ENCODE measurements at places on chromosomes 7 and 10.
A peak's percentile ranks its signal among the peaks of the same experiment; 100 is the strongest.

DNA sequence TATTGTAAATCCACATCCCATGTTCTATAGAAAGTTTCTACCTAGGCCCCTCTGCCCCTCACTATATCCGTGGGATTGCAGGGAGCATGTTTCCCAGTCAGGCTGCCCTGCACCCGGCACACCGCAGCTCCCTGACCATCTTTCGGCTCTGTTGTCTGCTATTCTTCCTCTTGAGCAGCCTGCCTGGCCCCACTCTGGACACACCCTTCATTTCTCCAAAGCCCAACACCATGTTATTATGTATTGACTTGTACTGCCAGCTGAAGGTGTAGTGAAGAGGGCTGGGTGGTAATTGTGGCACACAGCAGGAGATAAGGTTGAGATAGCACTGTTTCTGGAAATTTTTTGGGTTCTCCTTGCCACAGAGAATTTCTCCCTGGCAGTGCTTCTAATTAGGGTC, 9.8 kb downstream of the LRMDA start:
- no peak for DNase-seq

- no peak for DNase-seq
Measured at GRCh38 chr10:13634207-13634606, 47.4 kb downstream of the PRPF18 start.

GRCh38 chr10:125064681-125065492, 95.5 kb downstream of the CTBP2 start:
- peak; percentile 93 for DNase-seq

- DNase-seq, result no peak
Measured at GRCh38 chr7:23628370-23628769, 31.2 kb downstream of the CCDC126 start.

DNA sequence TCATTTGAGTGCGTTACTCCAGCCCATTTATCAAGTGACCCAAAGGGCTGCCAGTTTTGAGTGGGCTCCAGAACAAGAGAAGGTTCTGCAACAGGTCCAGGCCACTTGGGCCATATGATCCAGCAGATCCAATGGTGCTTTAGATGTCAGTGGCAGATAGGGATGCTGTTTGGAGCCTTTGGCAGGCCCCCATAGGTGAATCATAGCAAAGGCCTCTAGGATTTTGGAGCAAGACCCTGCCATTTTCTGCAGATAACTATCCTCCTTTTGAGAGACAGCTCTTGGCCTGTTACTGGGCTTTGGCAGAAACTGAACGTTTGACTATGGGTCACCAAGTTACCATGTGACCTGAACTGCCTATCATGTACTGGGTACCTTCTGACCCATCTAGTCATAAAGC, 358.8 kb upstream of the SEMA3C start:
- DNase-seq, result no peak

- peak; percentile 18 for DNase-seq
Measured at GRCh38 chr7:40709062-40709964, 574.5 kb downstream of the SUGCT start.

GRCh38 chr7:6578114-6579084, 1.1 kb downstream of the ZDHHC4 start:
- no peak for DNase-seq

DNA sequence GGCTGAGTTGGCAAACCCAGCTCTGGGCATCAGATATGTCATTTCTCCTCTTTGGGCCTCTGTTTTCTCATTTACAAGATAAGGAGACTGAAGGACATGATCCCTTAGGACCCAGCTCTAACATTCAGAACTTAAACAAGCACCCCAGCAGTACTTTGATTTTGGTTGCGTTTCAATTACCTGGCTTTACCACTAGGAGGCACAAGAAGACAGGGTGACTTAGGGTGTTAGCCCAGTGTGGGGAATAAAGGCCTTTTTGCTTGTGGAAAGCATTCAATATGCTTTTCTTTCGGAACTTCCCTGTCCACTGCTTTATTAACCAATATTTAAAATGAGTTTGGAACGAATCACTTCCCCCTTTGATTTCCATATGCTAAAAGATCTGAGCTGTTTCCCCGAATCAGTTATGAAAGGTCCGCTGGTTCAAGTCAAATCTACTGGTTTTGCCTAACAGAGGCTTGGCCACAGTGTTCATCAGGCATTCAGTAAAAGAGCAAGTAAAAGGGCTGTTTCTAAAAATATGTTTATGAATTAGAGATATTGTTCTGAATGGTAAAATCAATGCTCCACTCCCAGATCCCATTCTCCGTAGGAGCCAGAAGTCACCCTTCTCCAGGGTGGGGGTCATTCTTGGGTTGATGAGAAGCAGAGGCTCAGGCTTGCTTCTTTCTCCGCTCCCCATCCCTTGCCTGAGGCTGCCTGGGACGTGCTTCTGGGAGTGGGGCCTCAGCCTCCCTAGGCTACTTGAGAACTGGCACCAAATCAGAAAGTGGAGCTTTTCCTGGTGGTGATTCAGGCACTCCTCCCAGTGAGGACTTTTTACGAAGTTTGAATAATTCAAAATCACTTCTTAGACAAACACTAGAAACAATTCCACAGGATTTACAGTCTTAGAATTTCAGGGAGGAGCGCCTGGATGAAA, 105.5 kb downstream of the MYOF start:
- peak; percentile 82 for DNase-seq

GRCh38 chr10:71712572-71713134, 6.9 kb downstream of the C10orf105 start:
- DNase-seq, result no peak

DNA sequence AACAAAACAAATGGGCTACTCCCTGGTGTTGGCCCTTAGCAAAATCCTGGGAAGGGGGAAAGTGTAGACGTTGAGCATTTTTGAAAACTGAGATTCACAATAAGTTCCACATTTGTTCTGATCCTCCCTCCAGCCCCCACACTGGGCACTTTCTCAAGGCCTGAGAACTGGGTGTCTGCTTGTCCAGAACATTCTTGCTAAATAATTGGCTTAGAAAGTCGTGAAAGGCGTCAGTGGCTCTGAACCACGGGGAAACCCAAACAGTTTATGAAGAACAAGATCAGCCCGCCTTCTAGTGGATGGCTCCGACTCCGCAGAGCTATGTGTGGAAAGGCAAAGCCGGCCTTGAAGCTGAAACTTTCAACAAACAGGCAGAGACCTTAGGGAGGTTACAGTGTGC, 370.1 kb downstream of the PRPF18 start:
- DNase-seq, result no peak

DNA sequence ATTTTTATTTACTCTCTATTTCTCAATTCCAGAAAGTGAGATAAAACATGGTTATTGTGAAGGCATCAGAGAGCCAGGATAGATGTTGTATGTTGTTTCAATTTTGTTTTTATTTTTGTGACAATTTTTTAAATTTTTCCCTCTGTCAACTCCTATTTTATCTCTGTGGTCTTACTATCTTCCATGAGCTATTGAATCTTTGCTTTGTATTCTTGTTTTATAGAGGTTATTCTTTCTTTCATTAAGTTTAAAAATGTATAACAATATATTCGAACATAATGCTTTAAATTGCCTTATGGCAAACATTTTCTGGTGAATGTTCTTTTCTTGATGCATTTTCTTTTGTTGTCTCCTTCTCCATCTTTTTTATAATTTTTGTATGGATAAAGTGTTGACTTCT, 78.4 kb downstream of the POU6F2 start:
- no peak for DNase-seq

- no peak for DNase-seq
Measured at GRCh38 chr7:36035186-36035585, 117.9 kb upstream of the EEPD1 start.
